Cortex of kidney (tissue), 1 donor: ENCODE measurements at places on chromosomes 5 and 9.

DNA sequence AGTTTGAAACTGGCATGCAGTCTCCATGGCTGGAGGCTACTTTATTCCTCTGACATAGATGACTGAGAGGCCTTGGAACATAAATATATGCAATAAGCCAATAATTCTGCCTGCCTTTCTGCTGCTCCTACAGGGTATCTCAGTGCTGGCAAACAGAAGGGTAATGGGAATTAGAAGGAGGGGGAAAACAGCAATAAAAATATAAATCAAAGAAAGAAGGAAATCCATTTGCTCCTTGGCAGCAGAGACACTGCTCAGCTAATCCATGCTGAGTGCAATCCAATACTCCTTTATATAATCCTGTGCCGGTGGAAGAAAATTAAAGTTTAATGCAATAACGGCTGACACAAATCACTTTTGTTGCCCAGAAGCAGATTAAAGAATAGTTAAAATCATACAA is 478.9 kb downstream of the SPATA31D1 start:
- no peak for DNase-seq

DNA sequence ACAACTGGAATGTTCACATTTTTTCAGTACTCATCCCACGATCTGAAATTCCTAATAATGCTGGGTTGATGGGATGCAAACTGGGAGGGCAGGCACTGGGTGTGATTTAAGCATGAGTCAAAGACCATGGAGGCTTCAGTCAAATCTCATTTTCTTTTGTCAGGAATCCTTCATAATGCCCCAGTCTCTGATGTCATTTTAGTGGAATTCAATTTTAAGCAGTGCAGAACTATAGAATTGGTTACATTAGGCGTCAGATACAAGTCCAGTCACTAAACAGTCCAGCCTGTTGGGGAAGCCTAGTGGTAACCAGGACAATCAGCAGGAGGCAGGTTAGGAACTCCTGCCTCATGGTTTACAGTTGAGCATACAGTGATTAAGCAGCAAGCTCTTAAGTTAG is 41.0 kb upstream of the TMEM215 start:
- no peak for DNase-seq

DNA sequence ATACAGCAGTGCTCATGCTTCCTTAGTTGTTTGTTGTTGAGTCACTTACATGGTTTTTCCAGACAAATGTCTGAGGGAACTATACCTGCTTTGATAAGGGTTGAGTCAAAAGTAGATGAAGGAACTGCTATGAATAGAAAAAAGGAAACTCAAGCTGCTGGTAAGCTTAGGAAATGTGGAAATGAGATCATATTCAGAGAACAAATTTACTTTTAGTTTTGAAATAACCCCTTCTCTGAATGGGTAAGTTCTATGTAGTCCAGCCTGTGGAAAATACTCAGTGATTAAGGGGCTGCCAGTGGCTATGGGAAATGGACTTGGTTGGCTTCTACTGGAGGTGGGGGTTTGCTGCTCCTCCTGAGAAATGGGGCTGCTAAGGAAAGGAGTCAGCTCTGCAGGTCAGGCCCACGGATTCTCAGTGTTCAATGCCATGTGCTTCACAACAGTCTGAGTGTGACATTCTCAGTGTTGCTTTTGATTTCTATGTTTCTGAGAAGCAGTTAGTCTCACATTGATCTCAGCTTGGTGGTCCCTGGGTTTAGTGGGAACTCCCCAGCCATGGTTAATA is 47.7 kb upstream of the GLRX start:
- no peak for DNase-seq

- no peak for DNase-seq
Observed at GRCh38 chr5:127810017-127810416, 106.8 kb downstream of the CCDC192 start.
